ENCODE measurements at places on chromosomes 2 and 18.

- no peak for DNase-seq
These were observed 6.0 kb upstream of the SLC35F6 start for GRCh38 chr2:26757873-26758789.

DNA sequence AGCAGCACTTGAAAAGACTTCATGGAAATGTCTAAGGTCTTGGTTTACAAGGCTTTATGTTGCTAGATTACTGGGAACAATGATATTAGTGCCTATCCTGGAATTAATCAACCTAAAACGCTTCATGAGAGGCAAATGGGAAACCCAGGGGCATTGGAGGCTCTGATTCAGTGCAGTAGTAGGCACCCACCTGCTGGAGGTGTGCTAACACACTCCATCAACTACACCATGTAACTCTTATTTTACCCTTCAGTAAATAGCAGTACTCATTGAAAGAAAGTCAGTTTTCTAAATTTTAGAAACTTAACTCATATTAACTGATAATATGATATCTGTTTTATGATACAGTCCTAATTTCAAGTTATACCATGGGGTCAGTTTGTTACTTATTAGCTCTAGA, 17.4 kb upstream of the HNRNPA3 start:
- DNase-seq, result no peak

DNA sequence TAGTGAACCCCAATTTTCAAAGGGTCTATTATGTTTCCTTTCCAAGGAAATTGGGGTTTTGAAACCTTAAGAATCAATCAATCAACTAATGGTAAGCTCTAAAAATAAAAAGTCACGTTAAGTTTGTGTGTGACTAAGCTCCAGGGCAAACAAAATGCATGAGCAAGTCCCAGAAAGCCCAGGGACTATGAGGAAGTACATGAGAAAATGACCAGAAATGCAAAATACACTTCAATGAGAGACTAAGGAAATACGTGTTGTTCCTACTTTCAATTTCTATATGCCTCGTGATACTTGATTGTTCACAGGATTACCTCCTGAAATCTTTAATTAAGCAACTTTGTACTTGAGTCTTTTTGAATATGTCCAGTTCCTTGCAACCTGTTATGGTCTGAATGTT, 684.4 kb upstream of the SYT4 start:
- no peak for DNase-seq

GRCh38 chr2:143954186-143954585, 565.7 kb downstream of the ZEB2 start:
- DNase-seq, result no peak

GRCh38 chr2:1750933-1751766, 6.8 kb upstream of the PXDN start:
- no peak for DNase-seq

DNA sequence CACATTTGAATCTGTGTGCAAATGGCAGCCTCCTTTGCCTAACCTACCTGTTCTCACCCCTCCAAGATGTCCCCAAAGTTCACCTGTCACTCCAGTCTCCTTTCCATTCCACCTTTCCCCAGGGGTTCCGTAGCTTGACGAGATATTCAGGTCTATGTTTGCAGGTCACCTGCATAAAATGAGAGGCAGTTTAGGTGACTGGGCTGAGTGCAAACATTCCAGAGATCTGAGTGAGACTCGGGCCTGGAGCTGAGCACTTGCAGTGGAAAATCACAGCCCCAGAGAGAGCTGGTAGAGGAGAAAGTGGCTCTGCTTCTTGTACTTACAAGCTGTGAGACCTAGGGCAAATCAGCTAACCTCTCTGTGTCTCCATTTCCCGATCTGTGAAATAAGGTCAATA, 20.1 kb downstream of the CAPN14 start:
- no peak for DNase-seq

GRCh38 chr2:202339071-202339870, 36.9 kb upstream of the BMPR2 start:
- DNase-seq, result no peak

- DNase-seq, result no peak
These were observed 21.2 kb upstream of the UGGT1 start for GRCh38 chr2:128069769-128070168.

GRCh38 chr18:39380186-39380725, 1814.7 kb upstream of the CELF4 start:
- no peak for DNase-seq

DNA sequence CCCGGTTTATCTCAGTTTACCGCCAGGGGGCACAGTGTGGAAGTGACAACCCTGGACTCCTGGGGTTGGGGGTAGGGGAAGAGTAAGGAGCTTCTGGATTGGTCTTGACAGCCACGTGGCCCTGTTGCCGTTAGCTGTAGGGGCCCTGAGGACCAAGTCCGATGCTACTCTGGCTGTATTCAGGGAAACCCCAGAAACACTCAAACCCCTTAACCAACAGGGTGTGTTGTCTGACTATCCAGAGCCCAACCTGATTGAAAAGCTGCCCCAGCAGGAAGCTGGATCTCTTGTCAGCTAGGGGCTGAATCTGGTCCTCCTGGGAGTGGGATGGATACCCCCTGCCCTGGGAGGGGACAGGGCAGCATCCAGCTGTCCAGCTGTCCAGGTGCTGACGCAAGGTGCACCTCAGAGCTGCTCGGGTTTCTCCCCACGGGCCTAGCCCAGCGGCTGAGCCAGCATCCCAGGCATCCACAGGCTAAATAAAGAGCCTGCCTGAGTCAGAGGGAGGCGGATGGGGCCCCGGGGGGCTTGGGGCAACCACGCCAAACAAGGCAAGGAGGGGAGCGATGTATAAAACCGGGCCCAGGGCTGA, 3.1 kb upstream of the GMPPA start:
- no peak for DNase-seq

- DNase-seq, result no peak
These were observed 298.7 kb upstream of the COL3A1 start for GRCh38 chr2:188675391-188676009.

DNA sequence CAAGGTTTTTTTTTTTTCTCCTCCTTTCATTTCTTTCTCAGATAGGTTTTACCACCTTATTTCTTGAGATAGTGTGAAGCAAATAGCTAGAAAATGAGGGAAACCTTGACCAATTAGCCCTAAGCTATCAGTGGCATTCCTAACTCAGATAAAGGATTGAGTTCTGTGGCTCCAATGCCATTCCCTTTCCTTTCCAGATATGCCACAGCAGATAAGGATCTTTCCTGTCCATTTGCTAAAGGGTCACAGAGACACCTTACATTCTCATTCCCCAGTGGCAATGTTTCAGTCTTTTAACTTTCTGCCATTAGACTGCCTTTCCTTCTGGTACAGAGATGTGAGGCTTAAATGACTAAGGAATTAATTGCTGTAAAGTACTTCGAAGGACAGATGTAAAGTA, 81.7 kb downstream of the MGAT5 start:
- no peak for DNase-seq

DNA sequence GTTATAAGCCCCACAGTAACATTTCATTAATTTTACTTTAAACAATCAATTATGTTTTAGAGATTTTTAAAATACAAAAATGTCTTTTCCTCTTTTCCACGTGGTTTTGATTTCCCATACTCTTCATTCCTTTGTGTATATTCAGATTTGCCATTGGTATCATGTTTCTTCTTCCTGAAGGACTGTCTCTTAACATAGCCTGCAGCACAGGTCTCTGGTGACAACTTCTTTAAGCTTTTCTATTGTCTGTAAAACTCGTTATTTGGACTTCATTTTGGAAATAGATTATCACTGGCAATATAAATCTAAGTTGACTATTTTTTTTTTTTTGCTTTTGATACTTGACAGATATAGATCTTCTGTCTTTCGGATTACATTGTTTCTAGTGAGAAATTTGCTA, 115.2 kb upstream of the KLHL29 start:
- DNase-seq, result no peak

DNA sequence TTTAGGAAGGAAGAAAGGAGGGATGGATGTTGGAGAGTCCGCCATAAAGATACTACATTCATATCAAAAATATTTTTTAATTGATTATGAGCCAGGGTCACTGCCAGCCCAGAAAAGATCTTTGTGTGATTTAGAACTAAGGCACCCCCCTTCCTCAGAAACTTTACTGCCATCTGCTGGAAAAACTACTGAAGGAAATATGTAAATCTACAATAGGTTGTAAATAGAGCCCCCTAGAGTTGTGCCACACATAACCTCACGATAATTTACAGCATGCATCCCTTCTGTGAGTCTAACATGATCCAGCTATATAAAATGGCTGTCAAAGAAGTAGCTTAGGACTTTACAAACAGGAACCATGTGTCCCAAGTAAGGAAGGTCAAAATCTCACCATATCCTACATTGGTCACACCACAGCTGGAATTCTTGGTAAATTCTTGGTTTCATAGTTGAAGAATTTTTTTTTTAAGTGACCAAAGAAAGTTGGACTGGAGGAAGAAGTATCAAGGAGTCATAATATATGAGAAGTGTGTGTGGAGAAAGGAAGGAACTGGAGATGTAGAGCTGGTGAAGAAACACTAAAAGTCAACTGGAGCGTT, 152.5 kb downstream of the CYP26B1 start:
- DNase-seq, result no peak

DNA sequence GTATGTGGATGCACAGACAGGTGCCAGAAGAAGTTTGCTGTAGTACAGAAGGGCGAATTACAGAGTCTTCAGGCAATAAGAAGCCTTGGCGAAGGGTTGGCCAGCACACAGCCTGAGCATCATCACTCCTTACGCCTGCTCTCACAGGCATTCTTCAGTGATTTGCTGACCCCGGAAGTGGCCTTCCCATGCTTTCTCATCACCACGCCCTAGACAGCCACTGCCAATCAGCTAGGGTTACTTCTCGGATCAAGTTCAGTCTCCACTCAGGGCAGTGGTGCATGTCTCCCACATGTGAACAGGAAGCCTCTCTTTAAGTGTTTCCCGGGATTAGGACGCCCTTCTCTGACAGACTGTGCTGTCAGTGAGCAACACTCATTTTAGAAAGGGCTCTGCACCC, 81.8 kb downstream of the C1QL2 start:
- no peak for DNase-seq

- DNase-seq, result no peak
These were observed 221.0 kb upstream of the TFPI start for GRCh38 chr2:187775196-187775595.

GRCh38 chr2:127231130-127231865, 11.2 kb upstream of the CYP27C1 start:
- no peak for DNase-seq

DNA sequence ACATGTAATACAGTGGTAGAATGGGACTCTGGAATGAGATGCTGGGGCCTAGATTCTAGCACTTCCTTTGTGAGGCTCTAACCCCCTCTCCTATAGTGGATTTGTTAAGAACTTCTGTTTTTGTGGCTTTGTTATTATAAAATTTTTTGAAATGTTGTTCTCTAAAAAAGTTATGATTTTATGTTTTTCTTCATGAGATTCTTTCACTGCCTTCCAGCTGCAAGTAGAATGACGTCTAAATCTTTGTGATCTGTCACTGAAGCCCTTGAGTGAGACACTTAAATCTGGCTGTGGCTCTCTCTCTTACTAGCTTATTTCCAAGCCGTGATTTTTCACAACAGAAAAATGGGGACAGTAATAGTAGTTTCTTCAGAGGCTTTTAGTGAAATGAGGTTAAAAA, 1.6 kb downstream of the CASP8 start:
- DNase-seq, result no peak

- no peak for DNase-seq
These were observed 507.9 kb downstream of the ERBB4 start for GRCh38 chr2:212030709-212031108.

GRCh38 chr2:215811003-215811402, 202.3 kb downstream of the MREG start:
- DNase-seq, result no peak

GRCh38 chr18:13587937-13588336, 138.4 kb downstream of the FAM210A start:
- no peak for DNase-seq

- DNase-seq, result no peak
These were observed 1.1 kb downstream of the ATAD2B start for GRCh38 chr2:23925702-23926289.

- no peak for DNase-seq
These were observed 369.4 kb upstream of the CYRIA start for GRCh38 chr2:17035010-17035409.

- no peak for DNase-seq
These were observed 154.1 kb downstream of the GALNT14 start for GRCh38 chr2:30984148-30984547.

DNA sequence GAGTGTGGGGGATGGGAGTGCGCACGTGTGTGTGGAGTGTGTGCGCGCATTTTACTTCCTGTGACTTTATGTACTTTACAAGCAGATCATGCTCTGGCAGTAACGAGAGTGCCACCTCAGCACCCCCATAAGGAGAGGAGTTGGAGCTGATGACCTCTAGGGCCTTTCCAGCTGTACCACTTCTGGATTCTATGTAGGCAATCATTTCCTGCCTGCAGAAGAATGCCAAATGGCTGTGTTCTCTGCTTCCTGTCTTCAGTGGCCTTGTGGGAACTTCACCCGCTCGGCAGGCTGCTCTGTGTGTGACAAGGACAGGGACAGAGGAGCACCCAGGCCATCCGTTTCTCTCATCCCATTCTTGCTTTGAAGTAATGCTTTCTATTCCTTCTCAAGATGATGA, 22.8 kb upstream of the ZNF385B start:
- no peak for DNase-seq

DNA sequence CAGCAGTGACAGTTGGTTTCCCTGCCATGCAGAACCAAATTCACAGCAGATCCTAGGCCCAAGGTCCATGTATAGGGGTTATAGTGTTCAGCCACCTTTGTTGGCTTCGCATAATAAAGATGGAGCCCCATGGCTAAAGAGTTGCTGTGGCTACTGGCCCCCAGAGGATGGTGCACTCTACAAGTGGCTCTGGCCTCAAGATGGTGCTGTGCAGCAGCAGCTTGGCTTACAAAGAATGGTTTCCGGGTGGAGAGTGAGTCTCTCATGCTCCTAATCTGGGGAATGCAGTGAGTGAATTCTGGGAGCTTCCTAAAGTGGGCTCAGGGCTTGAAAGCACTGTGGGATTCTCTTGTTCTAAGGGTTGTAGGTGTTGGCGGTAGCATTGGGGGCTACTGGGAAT, 1199.7 kb downstream of the CNTNAP5 start:
- no peak for DNase-seq

- DNase-seq, result no peak
These were observed 39.3 kb downstream of the MAP3K2 start for GRCh38 chr2:127348426-127349000.
